Fibroblast of lung (primary cell): ENCODE measurements at places on chromosomes 13 and 19. TPM values are rescaled to one million over a fixed set of nuclear protein-coding genes. Genes with fewer than 3 reads are reported as not detected.

DNA sequence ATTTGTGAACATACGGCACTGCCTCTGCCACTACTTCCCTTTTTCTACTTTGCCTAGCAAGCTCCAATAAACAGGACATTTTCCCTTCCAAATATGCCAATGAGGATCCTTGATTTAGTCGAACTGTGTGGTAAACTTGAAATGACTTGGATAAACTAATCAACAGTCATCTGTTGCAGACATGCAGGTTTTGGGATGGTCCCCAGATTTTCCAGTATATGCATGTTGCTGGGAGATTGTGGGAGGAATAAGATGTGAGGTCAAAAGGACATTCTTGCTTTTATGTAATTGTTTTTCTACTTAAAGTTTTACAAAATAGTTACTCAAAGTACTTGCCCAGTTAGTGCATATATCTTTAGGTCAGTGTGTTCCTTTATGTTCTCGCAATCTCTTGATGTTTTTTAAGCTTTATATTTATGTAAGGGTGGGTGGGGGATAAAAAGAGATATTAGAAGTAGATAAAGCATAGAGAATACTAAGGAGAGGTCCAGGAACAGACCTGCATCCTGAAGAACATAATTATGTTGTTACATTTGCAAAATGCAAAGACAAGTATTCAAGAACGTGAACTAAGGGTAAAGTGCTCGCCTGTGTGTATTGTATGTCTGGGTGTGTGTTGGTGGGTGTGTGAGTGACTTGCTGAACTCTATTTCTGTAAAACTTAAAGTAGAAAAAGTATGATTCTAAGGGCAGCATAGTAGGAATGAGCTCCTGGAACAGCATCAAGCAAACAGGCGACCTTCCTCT is 88.4 kb upstream of the OXGR1 start:
- no peak overlapping the region for H3K27ac ChIP-seq
- H3K4me1 ChIP-seq, result no peaks in the 10 kb centered on the region
- H3K4me3 ChIP-seq, result no peak overlapping the region
- no peak for DNase-seq
- no peaks in the 10 kb centered on the region for H3K27me3 ChIP-seq

DNA sequence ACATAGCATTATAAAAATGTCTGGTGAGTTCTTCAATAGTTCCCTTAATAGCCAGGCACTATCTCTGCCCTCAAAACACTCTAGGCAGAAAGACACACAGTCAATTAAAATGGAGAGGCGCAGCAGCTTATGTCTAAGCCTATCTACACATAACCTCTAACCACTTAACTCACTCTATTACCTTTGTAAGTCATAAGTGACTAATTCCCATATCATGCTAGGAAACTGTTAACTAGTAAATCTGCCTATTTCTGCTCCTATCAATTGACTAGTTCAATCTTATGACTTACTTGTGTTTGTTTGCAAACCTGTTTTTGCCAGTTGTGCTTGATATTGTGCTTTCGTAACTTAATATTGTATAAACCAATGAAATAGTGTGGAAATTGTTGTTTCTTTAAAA is 3.2 kb downstream of the CCDC122 start:
- no peaks in the 10 kb centered on the region for H3K27me3 ChIP-seq
- no peaks in the 10 kb centered on the region for H3K36me3 ChIP-seq
- DNase-seq, result no peak
- H3K27ac ChIP-seq, result no peak overlapping the region

DNA sequence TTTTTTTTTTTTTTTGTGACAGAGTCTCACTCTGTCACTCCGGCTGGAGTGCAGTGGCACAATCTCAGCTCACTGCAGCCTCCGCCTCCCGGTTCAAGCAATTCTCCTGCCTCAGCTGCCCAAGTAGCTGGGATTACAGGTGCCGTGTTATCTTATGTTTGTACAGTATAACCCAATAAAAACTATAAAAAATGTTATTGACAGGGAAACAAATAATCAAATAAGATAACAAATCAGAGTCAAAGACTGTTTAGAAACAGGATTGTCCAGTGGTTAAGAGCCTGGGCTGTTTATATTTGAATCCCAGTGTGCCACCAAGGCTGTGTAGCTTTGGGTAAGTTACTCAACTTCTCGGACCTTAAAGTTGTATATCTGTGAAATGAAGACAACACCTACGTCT is 19.1 kb upstream of the LMTK3 start:
- no peak overlapping the region for H3K4me3 ChIP-seq
- H3K36me3 ChIP-seq, result no peaks in the 10 kb centered on the region
- H3K27ac ChIP-seq, result no peak overlapping the region
- no peak for DNase-seq

- no peaks in the 10 kb centered on the region for H3K36me3 ChIP-seq
- H3K4me1 ChIP-seq, result no peaks in the 10 kb centered on the region
- H3K4me3 ChIP-seq, result no peak overlapping the region
- DNase-seq, result no peak
Observed at GRCh38 chr19:21622920-21623319, 117.5 kb downstream of the ZNF429 start.

DNA sequence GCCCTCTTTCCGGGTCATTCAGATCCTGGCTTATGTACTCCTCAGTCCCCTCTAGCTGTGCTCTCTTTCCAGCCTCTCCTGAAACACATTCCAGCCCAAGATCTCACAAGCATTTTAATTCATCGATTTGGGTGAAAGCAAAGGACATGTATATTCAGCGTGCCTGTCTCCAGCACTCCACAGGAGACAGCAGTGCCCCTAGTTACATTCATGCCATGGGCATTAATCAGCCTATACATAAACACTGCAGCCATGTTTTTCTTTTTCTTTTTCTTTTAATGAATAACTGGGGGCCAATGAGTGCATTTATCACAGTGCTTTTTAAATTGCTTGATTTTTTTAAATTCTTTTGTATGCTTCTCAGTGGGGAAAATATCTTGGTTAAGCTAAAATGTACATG is 199.1 kb downstream of the DCT start:
- H3K4me1 ChIP-seq, result no peaks in the 10 kb centered on the region
- no peaks in the 10 kb centered on the region for H3K36me3 ChIP-seq
- DNase-seq, result peak; percentile 27
- H3K4me3 ChIP-seq, result no peak overlapping the region

DNA sequence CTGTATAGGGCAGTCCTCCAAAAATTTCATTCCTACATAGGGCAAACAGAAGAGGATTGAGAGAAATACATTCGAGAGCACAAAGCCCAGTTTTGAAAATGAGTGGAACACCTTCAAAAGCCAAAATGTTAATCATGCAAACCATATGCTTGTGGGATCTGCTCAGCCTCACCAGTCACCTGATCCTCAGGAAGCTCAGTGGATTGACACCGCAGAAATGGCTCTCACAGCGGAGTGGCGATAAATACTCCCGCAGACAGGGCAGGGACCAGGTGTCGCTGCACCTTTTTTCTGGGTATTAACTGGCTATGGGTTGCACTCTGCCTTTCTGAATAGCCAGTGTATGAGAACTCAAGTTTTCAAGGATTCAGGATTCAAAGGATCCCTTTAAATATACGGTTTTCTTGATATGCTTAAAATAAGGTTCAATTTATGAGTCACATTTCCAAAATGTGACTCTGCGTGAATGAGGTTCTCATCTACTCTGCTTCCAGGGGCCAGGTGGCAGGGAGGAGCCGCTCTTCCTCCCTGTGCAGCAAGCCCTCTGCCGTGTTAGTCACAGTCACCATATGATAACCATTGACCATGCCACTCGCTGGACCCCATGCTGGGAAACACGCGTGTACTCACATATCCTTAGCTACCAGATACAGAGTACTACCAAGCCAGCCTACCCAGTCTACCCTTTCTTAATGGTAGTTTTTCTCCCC is 18.3 kb upstream of the DHRS12 start:
- no peak overlapping the region for H3K27ac ChIP-seq
- H3K27me3 ChIP-seq, result peaks cover 31% of the 10 kb centered on the region

- no peaks in the 10 kb centered on the region for H3K27me3 ChIP-seq
- H3K36me3 ChIP-seq, result no peaks in the 10 kb centered on the region
- peaks cover 6% of the 10 kb centered on the region for H3K4me1 ChIP-seq
- no peak overlapping the region for H3K4me3 ChIP-seq
- peak overlapping the region; percentile 57 for H3K27ac ChIP-seq
Observed at GRCh38 chr19:43534816-43535761, 2.1 kb downstream of the ZNF575 start.

- H3K36me3 ChIP-seq, result no peaks in the 10 kb centered on the region
- no peak overlapping the region for H3K4me3 ChIP-seq
- no peak for DNase-seq
- no peaks in the 10 kb centered on the region for H3K4me1 ChIP-seq
- no peaks in the 10 kb centered on the region for H3K27me3 ChIP-seq
- H3K27ac ChIP-seq, result no peak overlapping the region
Observed at GRCh38 chr13:111398196-111398595, 77.8 kb downstream of the TEX29 start.

DNA sequence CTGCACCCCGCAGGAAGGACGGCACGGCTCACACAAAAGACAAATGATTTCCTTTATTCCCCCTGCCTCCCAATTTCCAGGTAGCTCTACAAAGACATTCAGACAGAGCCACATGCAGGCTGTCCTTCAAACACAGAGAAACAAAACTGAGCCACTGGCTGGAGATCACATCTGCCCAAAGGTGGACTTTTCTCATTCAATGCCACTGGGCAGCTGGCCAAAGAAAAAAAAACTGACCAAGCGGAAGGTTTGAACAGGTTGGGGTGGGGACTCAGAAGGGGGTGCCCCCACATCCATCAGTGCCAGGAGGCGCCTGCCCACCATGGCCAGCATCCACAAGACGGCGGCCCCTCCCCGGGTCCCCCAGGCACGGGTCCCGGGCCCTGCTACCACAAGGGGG is 17.8 kb upstream of the MATK start:
- no peak for DNase-seq
- H3K27me3 ChIP-seq, result peaks cover 15% of the 10 kb centered on the region
- no peaks in the 10 kb centered on the region for H3K36me3 ChIP-seq
- no peak overlapping the region for H3K4me3 ChIP-seq
- H3K4me1 ChIP-seq, result no peaks in the 10 kb centered on the region
- no peak overlapping the region for H3K27ac ChIP-seq

- H3K36me3 ChIP-seq, result no peaks in the 10 kb centered on the region
- H3K27ac ChIP-seq, result no peak overlapping the region
- no peak overlapping the region for H3K4me3 ChIP-seq
- H3K4me1 ChIP-seq, result no peaks in the 10 kb centered on the region
- H3K27me3 ChIP-seq, result peaks cover 3% of the 10 kb centered on the region
- DNase-seq, result no peak
Observed at GRCh38 chr19:7736148-7736547, 4.2 kb upstream of the CLEC4G start.

- H3K36me3 ChIP-seq, result peaks cover 1% of the 10 kb centered on the region
- H3K4me3 ChIP-seq, result no peak overlapping the region
- H3K27ac ChIP-seq, result no peak overlapping the region
- H3K4me1 ChIP-seq, result peaks cover 2% of the 10 kb centered on the region
- no peaks in the 10 kb centered on the region for H3K27me3 ChIP-seq
Observed at GRCh38 chr19:17294051-17294891, 9.0 kb downstream of the ABHD8 start.

GRCh38 chr13:98563071-98563470 is 13.8 kb downstream of the STK24 start:
- H3K27ac ChIP-seq, result peak overlapping the region; percentile 53
- H3K4me1 ChIP-seq, result peaks cover 7% of the 10 kb centered on the region
- DNase-seq, result no peak
- H3K4me3 ChIP-seq, result peak overlapping the region; percentile 21

- H3K4me1 ChIP-seq, result no peaks in the 10 kb centered on the region
- no peaks in the 10 kb centered on the region for H3K36me3 ChIP-seq
- H3K27ac ChIP-seq, result no peak overlapping the region
- no peak for DNase-seq
- H3K27me3 ChIP-seq, result peaks cover 10% of the 10 kb centered on the region
Observed at GRCh38 chr19:30696514-30696913, 324.3 kb downstream of the ZNF536 start.

DNA sequence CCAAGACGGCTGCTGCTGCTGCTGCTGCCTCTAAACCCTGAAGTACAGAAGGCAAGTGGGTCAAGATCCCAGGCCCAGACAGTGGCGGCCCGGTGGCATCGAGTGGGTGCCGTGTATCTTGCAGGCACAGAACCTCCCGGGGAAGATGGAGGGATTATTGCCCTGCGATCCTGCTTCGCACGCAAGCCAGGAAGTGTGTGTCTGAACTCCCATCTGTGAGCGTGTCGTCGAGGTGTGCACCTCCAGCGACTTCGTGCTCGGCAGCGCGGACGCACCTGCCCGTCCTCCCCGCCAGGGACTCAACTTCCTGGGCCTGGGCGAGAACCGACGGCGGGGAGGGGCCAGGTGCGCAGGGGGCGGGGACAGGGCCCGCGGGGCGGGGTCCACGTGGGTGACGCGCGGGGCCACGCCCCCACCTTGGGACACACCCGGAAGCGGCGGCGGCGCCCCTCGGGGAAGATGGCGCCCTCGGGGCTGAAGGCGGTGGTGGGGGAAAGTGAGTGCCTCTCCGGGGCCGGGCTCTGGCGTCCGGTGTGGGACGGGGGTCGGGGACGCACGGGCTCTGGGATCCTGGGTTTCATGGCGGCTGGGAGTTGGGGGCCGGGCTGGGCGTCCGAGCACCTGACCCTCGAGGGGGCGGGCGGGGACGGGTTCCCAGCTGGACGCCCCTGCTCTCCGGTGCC is at the start of gene STXBP2:
Gene STXBP2, plus strand, starts transcription at position 420 of the 683 bp plus-strand sequence. Its CDS starts 40 bp downstream, at position 460.
- H3K36me3 ChIP-seq, result no peaks in the 10 kb centered on the region
- H3K4me3 ChIP-seq, result no peak within 1 kb of the TSS
- H3K27me3 ChIP-seq, result peaks cover 8% of the 10 kb centered on the region
- H3K4me1 ChIP-seq, result no peaks in the 10 kb centered on the region

DNA sequence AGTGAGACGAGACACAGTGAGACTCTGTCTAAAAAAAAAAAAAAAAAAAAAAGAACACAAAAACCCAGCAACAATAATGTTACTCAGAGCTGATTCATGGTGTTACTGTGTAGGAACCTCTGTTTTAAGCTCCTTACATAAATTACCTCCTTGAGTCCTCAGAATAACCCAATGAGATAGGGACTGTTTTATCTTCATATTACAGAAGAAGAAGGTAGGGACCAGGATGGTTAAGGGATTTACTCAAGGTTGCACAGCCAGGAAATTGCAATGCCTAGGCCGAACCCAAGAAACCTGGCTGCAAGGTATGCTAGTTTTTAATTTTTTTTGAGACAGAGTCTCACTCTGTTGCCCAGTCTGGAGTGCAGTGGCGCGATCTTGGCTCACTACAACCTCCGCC is 1.5 kb upstream of the DAND5 start:
- H3K27ac ChIP-seq, result no peak overlapping the region
- H3K4me3 ChIP-seq, result no peak overlapping the region
- no peaks in the 10 kb centered on the region for H3K27me3 ChIP-seq
- H3K4me1 ChIP-seq, result peaks cover 3% of the 10 kb centered on the region
- no peak for DNase-seq
- no peaks in the 10 kb centered on the region for H3K36me3 ChIP-seq

DNA sequence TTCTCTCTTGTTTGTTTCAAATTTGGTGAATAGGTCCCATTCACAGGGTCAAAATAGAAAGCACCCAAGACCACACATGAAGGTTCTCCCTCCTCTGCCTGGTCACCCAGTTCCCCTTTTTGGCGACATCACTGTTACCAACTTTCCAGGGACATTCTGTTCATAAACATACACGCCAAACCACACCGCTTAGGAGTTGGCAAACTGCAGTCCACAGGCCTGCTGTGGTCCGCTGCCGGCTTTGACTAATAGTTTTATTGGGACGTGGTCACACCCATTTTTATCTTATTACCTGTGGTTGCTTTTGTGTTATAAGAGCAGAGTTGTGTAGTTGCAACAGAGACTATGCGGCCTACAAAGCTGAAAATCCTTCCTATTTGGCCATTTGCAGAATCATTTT is 24.2 kb downstream of the UHRF1 start:
- DNase-seq, result peak; percentile 65
- no peak overlapping the region for H3K27ac ChIP-seq
- peaks cover 30% of the 10 kb centered on the region for H3K36me3 ChIP-seq
- H3K4me1 ChIP-seq, result no peaks in the 10 kb centered on the region
- H3K4me3 ChIP-seq, result no peak overlapping the region

CEACAM19 gene
- total RNA-seq, result 3.1 and 7.8 TPM in 2 replicates

TGFB1 gene
- 6.7 and 14.4 TPM in 2 replicates for total RNA-seq

TEKTIP1 gene
- total RNA-seq, result not detected in 2 replicates

ZNF844 gene
- total RNA-seq, result 8.2 and 15.4 TPM in 2 replicates

SLITRK5 gene
- total RNA-seq, result 0.17 and 0.26 TPM in 2 replicates

C1QTNF9B gene
- 0.51 and 0.83 TPM in 2 replicates for total RNA-seq

HOMER3 gene
- 60.1 and 70.2 TPM in 2 replicates for total RNA-seq

KLK8 gene
- not detected in 2 replicates for total RNA-seq
